ENCODE measurements at places on chromosomes 11 and 22.

DNA sequence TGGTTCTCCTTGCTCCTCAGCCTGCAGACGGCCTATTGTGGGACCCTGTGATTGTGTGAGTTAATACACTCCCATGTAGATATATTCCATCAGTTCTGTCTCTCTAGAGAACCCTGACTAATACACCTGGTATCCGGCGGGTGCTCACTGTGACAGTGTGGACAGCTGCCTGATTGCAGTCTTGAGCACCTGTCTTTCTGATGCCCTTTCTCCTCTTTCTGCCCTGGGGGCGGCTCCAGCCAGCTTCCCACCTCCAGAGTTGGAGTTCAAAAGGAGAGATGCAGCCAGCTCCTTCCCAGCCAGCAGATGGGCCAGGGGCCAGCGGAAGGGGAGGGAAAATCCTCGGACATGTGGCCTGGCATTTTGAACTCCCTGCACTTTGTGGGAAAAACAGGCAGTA lies 15.0 kb downstream of the SMIM38 start:
- H3K4me1 ChIP-seq = no peaks in the 10 kb centered on the region
- peaks cover 15% of the 10 kb centered on the region for H3K27me3 ChIP-seq
- H3K36me3 ChIP-seq = no peaks in the 10 kb centered on the region
- H3K27ac ChIP-seq = no peak overlapping the region
- DNase-seq = no peak
- no peak overlapping the region for H3K4me3 ChIP-seq

GRCh38 chr22:42760806-42761565 lies 40.3 kb upstream of the A4GALT start:
- H3K27me3 ChIP-seq = peaks cover 27% of the 10 kb centered on the region
- no peak overlapping the region for H3K27ac ChIP-seq
- no peaks in the 10 kb centered on the region for H3K4me1 ChIP-seq
- no peak for DNase-seq

GRCh38 chr22:32080904-32081303 lies 37.8 kb downstream of the SLC5A1 start:
- H3K4me1 ChIP-seq = peaks cover 8% of the 10 kb centered on the region
- peaks cover 39% of the 10 kb centered on the region for H3K27me3 ChIP-seq
- no peak overlapping the region for H3K4me3 ChIP-seq
- H3K36me3 ChIP-seq = peaks cover under 1% of the 10 kb centered on the region

GRCh38 chr11:615504-616319 lies at the start of gene IRF7:
Gene IRF7, minus strand, starts transcription at chr11:615950. Its CDS starts 586 bp downstream, at chr11:615364.
- no peaks in the 10 kb centered on the region for H3K27me3 ChIP-seq
- peak within 1 kb of the TSS; percentile 90 for H3K4me3 ChIP-seq
- H3K4me1 ChIP-seq = peaks cover 13% of the 10 kb centered on the region
- no peaks in the 10 kb centered on the region for H3K36me3 ChIP-seq
- H3K27ac ChIP-seq = peak within 1 kb of the TSS; percentile 85

DNA sequence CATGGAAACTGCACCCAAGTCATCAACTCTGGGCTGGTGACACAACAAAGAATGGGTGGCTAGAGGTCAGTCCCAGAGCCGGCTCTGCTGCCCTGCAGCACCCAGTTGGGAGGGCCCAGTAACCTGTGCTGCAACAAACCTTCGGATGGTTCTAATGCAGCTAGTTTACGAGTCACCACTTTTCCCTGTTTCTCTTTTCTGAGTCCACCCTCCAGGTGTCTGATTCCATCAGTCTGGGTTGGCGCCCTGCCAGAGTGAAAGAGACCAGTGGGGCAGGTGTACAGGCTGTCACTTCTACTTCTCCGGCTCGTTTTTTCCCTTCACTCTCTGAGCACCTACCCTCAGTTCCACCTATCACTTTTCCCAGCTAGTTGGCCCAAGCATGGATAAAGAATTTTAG lies 572.9 kb downstream of the NTM start:
- H3K4me3 ChIP-seq = no peak overlapping the region
- no peaks in the 10 kb centered on the region for H3K4me1 ChIP-seq
- DNase-seq = no peak
- no peak overlapping the region for H3K27ac ChIP-seq
- H3K27me3 ChIP-seq = no peaks in the 10 kb centered on the region
- no peaks in the 10 kb centered on the region for H3K36me3 ChIP-seq

- H3K4me3 ChIP-seq = no peak overlapping the region
- H3K27me3 ChIP-seq = peaks cover 23% of the 10 kb centered on the region
- peaks cover 15% of the 10 kb centered on the region for H3K4me1 ChIP-seq
- DNase-seq = no peak
Measured at GRCh38 chr22:46030231-46030880, 53.4 kb upstream of the WNT7B start.

DNA sequence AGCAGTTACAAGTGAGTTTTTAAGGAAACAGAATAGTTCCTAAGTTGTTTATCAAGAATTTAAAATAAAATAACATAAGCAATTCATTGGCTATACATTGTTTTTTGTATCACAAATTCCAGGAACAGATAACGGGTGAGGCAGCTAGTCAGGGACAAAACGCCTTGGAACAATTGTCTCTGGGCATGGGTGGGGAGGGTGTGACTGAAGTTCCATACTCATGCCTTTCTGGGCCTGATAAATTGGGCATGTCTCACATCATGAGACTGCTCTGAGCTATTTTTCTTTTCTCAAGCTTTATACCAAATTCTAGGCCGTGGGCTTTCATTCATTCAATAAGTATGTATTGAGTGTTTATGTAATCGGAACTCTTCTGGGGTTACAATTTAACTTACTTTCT lies 21.6 kb downstream of the FOLR3 start:
- peaks cover 4% of the 10 kb centered on the region for H3K36me3 ChIP-seq
- DNase-seq = no peak
- no peak overlapping the region for H3K4me3 ChIP-seq
- no peak overlapping the region for H3K27ac ChIP-seq
- peaks cover 53% of the 10 kb centered on the region for H3K27me3 ChIP-seq

DNA sequence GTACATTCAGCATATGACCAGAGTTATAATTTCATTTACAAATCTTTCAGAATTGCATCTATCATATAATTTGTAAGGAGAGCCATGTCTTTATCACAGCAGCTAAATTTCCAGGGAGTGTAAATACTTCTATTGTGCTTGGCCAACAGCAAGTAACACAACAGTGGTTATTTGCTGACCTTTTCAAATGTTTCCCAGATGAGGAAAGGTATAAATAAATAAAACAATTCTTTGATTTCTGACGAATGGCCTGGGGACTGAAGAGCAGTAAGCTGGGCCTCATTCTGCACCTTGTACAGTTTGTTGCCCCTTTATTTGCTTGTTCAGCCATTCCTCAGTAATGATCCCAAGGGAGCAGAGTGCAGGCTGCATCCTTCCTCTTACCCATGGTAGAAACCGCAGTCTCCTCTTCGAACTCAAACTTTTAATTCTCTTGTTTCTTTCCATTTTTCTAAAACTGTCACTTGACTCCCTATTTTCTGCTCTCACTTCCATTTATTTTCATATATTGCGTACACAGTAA lies 132.8 kb downstream of the DDX10 start:
- peaks cover 9% of the 10 kb centered on the region for H3K4me1 ChIP-seq
- H3K36me3 ChIP-seq = peaks cover 2% of the 10 kb centered on the region
- no peak for DNase-seq
- no peak overlapping the region for H3K4me3 ChIP-seq
- no peak overlapping the region for H3K27ac ChIP-seq

- no peak overlapping the region for H3K27ac ChIP-seq
- no peaks in the 10 kb centered on the region for H3K4me1 ChIP-seq
- H3K27me3 ChIP-seq = peaks cover 13% of the 10 kb centered on the region
- DNase-seq = no peak
Measured at GRCh38 chr11:93209466-93209865, 11.7 kb upstream of the SLC36A4 start.

- peaks cover 2% of the 10 kb centered on the region for H3K36me3 ChIP-seq
- no peaks in the 10 kb centered on the region for H3K27me3 ChIP-seq
- peak overlapping the region; percentile 95 for H3K27ac ChIP-seq
- DNase-seq = peak; percentile 71
- peaks cover 36% of the 10 kb centered on the region for H3K4me1 ChIP-seq
Measured at GRCh38 chr22:46739094-46739870, 1.2 kb upstream of the CERK start.

DNA sequence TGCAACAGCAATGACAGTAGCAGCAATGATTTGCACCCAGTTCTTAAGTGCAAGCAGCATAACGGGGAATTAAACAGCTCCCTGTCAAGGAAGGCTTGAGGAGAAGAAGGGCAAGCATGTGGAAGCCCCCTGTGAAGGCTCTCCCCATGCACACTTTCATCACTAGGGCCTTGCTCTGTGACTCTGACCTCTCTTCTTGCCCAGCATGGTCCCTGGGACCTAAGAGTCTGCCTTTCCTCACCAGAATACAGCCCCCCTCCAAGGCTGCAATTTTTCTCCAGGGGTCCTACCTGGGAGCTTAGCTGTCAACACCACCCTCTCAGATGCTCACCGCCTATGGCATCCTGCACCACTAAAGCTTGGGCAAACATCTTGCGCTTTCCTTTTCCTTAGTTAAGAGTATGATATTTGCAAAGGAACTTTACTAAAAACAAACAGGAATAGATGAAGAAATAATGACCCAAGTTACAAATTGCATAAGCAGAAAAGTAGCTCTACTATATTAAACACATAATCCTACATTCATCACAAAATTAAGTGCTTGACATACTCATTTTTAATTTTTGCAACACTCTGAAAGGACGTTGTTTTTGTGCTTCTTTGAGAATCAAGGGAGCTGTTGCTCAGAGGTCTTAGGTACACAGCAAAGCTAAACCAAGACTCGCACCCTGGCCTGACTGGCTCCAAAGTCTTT lies 187.6 kb downstream of the ADAMTS15 start:
- no peaks in the 10 kb centered on the region for H3K36me3 ChIP-seq
- no peak overlapping the region for H3K4me3 ChIP-seq
- peaks cover 2% of the 10 kb centered on the region for H3K4me1 ChIP-seq
- no peak overlapping the region for H3K27ac ChIP-seq

DNA sequence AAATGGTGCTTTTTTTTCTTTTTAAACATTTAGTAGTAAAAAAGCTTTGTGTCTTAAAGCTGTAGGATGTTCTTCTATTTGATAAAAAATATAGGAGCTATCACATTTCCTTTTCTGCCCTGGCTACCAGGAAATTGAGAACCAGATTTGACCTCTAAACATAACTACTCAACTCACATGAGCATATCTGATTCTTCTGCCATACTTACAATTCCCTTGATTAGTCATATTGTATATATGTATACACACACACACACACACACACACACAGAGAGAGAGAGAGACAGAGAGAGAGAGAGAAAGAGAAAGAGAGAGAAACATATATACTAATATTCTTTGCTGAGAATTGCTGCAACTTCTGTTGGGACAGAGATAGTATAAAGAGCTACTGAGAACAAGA lies 23.0 kb upstream of the GDPD4 start:
- no peak for DNase-seq
- H3K27me3 ChIP-seq = no peaks in the 10 kb centered on the region
- H3K4me1 ChIP-seq = peaks cover 2% of the 10 kb centered on the region
- H3K36me3 ChIP-seq = peaks cover 2% of the 10 kb centered on the region
- H3K4me3 ChIP-seq = no peak overlapping the region

GRCh38 chr11:9344061-9344680 lies 29.8 kb upstream of the TMEM41B start:
- peak overlapping the region; percentile 60 for H3K27ac ChIP-seq
- no peak overlapping the region for H3K4me3 ChIP-seq
- DNase-seq = no peak
